ENCODE measurements at places on chromosomes 16 and 17.

DNA sequence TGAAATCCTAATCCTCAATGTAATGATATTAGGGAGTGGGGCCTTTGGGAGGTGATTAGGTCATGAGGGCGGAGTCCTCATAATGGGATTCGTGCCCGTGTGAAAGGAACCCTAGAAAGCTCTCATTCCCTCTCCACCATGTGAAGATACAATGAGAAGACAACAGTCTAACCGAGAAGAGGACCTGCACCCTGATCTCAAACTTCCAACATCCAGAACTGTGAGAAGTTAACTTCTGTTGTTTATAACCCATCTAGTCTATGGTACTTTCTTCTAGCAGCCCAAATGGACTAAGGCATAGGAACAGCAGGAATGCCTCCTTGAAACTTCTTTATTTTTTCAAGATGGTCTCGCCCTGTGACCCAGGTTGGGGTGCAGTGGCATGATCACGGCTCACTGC is 24.7 kb downstream of the WSB1 start:
- DNase-seq, result no peak

GRCh38 chr17:235831-236640 is 54.6 kb upstream of the DOC2B start:
- DNase-seq, result no peak

GRCh38 chr17:49341356-49341755 is 20.7 kb downstream of the ZNF652 start:
- DNase-seq, result no peak

DNA sequence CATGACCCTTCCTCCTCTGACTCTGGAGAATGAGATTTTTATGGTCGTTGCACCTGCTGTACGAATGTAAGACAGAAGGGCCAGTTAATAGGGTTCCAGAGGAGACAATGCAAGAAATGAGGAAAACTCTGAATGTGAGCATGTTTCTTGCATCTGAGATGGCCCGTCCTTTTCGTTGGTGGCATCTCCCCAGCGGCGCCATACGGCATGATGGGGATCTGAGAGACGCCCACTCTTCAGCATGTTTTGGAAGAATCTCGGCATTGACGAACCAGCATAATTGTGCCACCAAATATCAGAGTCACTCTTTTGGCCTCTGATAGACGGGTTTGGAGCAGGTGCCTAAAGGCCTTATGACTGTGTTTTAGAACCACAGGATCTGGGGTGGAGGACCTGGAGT is 126.5 kb upstream of the RCVRN start:
- DNase-seq, result no peak

DNA sequence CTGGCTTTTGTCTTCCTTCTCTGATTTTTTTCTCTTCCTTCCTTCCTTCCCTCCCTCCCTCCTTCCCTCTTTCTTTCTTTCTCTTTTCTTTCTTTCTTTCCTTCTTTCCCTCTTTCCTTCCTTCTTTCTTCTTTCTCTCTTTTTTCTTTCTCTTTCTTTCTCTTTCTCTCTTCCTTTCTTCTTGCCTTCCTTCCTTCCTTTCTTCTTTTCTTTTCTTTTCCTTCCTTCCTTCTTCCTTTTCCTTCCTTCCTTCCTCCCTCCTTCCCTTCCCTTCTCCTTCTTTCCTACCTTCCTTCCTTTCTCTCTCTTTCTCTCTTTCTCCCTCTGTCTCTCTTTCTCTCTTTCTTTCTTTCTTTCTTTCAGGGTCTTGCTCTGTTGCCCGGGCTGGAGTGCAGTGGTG is 54.4 kb downstream of the SCNN1G start:
- DNase-seq, result no peak

- DNase-seq, result no peak
Observed at GRCh38 chr17:8226536-8227237, 16.3 kb upstream of the AURKB start.

DNA sequence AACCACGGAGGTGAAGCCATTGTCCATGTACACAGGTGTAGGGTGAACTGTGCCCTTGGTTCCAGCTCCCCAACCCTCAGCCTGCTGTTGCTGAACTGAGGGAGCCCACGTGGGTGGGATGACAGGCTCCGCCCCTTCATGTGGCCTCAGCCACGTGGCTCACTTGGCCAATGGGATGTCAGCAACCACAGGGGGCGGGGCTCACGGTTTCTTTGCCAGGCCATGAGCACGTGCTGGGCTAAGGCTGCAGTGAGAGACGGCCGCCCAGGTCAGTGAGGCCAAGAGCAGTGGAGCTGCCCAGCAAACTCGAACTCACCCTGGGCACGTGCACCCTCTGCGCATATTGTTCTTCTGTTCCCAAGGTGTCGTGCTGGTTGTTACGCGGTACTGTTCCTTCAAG is 282.6 kb downstream of the IRF8 start:
- no peak for DNase-seq

DNA sequence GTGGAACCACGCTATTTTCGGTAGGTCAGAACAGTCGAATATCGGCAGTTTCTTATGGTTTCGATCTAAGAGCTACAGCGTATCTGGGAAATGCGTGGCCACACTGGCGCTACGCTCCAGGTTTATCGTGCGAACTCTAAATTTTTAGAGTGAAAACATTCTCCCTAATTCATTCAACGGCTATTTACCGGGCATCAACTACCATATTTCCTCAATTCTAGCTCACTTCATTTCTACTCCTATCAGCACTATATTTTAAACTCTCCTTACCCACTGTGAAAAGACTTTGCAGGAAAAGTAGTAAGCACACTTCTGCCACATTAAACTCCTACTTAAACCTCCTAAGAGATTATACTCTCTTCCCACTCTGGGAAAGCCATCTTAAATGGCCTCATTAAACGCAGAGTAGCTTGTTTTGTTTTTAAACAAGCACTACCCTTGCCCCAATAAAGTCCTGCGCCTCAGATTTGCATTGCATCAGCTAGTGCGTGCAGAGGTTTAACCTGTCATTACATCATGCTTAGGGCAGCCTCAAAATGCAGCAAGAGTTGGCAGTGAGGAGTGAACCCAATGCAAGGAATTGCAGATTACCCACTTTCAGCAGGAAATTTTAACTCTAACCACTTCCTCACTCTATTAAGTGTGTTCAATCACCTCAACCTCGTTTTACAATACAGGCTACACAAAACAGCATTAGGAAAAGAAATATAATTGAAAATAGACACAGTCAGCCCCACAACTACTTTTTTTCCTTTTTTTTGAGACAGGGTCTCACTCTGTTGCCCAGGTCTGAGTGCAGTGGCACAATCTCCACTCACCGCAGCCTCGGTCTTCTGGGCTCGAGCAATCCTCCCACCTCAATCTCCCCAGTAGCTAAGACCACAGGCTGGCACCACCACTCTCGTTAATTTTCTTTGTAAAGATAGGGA is 18.8 kb downstream of the SIAH1 start:
- no peak for DNase-seq

DNA sequence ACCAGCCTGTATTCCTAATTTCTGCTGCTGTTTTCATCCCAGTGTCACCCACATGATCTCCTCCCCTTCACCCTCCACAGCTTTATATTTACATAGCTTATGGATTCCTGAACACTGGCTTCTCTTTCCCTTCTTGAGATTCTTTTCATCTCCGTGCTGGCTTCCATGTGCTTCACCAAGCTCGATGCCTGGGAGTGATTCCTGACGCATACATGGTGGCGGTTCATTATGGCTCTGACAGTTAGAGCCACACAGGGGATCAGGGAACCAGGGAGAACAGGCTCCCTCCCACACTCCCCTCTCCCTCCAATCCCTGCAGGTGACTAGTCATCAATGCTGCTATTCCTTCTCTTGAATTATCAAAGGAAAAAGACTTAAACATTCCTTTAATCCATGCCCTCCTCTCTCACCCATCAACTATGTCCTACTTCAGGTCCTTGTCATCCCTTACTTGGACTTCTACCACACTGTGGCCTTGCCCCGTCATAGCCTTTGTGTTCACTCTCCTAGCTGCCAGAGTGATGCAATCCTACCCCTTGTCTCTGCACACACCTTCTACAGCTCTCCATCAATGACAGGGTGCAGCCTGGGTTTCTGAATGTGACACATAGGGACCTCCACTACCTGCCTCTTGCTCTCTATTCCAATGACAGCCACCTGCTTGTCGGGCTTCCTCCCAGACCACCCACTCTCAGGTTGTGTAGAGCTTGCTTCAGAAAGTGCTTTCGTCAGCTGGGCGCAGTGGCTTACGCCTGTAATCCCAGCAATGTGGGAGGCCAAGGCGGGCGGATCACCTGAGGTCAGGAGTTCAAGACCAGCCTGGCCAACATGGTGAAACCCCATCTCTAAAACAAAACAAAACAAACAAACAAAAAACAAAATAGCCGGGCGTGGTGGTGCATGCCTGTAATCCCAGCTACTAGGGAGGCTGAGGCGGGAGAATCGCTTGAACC is 43.6 kb downstream of the MYH13 start:
- no peak for DNase-seq

Measured in NCI-H2029 treated with DMSO at 0.1 percent for 48 hours (cell line).